CD4-positive, alpha-beta memory T cell (primary cell): ENCODE measurements at places on chromosomes 6 and 20.

- no peak for DNase-seq
Observed at GRCh38 chr6:161915456-161915964, 641.6 kb upstream of the AGPAT4 start.

- DNase-seq = no peak
Observed at GRCh38 chr6:131652472-131652871, 15.4 kb downstream of the ENPP3 start.

- DNase-seq = no peak
Observed at GRCh38 chr6:81511423-81511822, 241.1 kb downstream of the TENT5A start.

GRCh38 chr6:128167552-128167951 lies 266.7 kb upstream of the THEMIS start:
- DNase-seq = no peak

- DNase-seq = no peak
Observed at GRCh38 chr6:166467436-166468000, 84.8 kb upstream of the MPC1 start.

- peak; percentile 2 for DNase-seq
Observed at GRCh38 chr6:130913120-130913519, 85.9 kb downstream of the SMLR1 start.

DNA sequence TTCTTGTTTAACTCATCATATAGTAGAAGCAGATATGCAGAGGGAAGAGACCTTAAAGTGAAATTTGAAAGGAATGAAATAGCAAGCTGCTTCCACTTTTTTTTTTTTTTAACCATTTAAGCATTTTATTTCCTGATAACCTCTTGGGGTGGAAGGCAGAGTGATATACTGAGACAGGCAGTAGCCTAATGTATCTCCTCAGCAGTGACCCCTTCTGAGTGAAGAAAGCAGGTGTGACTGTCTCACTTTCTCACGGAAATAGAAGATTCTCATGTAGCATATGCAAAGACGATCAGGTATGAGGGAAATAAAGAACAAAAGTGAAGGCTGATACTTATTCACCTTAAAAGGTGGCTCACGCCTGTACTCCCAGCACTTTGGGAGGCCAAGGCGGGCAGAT lies 187.1 kb upstream of the STXBP5 start:
- DNase-seq = no peak

DNA sequence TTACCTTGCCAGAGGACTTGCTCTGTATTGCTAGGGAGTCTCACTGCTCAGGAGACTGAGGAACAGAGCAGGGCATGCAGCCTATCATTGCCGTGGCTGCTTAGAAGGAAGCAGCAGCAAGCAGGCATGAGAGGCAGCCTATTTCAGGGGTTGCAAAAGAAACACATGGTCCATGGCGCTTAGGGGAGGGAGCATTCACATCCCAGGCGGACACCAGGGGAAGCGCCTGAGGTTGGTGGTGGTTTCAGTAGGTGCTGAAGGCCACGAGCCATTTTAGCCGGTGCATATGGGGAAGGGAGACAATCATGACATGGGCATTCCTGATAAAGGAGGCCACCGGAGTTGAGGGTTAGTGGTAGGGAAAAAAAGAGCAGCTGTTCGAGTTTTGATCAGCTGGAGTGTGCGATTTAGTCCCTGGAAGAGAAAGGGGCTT lies 20.9 kb downstream of the FARS2 start:
- no peak for DNase-seq

GRCh38 chr6:85121158-85121557 lies 328.7 kb upstream of the NT5E start:
- DNase-seq = no peak

DNA sequence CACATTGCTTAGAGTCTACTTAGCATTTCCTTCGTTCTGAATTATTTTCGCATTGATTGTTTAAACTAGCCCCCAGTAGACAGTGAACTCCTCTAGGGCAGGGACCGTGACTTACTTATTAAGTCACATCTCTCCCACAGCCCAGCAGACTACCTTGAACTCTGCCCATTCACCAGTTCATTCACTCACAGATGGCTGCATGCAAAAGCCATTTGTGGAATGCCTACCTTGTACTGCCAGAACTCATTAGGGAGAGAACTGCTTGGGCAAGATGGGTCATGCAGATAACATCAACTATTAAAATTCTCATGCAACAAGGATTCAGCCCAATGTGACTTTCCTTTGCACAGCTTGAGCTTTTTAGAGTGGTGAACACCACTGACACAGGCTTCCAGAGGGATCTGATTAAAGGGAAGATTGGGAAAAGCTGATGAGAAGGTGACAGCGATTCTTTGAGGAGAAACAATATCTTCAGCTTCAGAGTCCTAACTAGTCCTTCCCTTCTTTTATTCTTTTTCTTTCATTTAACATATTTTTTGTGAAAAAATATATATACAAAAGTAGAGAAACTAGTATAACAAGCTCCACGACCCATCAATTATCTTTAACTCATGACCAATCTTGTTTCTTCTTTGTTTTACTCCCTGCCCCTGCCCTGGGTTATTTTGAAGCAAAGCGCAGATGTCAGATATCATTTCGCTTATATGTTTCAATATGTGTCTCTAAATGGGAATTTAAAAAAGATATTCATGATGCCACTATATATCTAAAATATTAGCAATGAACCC lies 273.9 kb downstream of the CDC5L start:
- no peak for DNase-seq

GRCh38 chr6:42879372-42880239 lies at the start of gene RPL7L1:
Gene RPL7L1, plus strand, starts transcription at chr6:42879616. Its CDS starts 295 bp downstream, at chr6:42879911.
- DNase-seq = peak; percentile 90

DNA sequence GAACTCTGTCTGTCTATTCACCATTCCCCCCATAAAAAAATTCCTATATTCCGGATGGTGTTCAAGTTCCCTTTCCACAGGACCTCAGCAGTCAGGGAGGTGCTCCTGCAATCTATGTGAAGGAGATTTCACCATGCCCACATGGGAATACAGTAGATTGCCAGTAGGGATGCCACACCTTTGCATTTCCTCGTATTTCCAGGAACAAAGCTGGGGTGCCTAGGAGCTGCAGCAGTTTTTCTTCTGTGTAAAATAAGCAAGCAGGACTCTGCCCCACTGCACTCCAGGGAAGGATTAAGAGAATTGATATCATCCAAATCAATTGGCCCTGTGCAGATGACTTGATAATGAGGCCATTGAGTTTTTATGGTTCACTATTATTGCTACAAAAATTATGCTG lies 7.4 kb upstream of the KIF16B start:
- no peak for DNase-seq

GRCh38 chr6:140401761-140402160 lies 1027.3 kb upstream of the CITED2 start:
- no peak for DNase-seq

DNA sequence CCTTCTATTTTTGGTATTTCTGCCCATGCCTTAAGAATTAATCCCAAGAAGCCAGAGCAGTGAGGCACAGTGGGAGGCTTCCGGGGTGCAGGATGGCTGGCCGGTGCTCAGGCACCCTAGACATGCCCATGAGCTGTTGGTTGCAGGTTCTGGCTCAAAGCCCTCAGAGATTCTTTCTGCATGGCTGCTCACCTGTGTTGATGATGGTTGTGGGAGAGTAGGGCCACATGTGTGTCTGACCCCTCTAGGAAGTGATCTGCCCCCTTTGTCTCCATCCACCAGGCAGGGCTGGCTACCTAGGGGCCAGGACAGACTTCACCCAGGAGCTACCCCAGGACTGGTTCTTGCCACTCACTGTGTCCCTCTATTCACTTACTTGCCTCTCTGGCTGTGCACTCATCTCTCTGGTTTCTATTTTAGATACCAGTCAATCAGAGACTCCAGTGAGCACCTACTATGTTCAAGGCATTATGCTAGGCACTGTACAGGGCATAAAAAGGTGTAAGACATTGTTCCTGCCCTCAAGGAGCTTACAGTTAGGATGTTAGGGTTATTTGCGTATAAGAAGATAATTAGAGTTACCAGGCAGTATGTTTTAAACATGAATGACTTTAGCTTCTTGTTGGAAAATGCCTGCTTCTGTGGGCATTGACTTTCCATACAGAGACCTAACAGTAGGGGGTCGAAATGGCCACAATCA lies 16.8 kb downstream of the CD83 start:
- DNase-seq = no peak

GRCh38 chr6:33634161-33634727 lies 13.1 kb downstream of the ITPR3 start:
- DNase-seq = no peak

- no peak for DNase-seq
Observed at GRCh38 chr6:166008441-166009369, 158.9 kb downstream of the TBXT start.

DNA sequence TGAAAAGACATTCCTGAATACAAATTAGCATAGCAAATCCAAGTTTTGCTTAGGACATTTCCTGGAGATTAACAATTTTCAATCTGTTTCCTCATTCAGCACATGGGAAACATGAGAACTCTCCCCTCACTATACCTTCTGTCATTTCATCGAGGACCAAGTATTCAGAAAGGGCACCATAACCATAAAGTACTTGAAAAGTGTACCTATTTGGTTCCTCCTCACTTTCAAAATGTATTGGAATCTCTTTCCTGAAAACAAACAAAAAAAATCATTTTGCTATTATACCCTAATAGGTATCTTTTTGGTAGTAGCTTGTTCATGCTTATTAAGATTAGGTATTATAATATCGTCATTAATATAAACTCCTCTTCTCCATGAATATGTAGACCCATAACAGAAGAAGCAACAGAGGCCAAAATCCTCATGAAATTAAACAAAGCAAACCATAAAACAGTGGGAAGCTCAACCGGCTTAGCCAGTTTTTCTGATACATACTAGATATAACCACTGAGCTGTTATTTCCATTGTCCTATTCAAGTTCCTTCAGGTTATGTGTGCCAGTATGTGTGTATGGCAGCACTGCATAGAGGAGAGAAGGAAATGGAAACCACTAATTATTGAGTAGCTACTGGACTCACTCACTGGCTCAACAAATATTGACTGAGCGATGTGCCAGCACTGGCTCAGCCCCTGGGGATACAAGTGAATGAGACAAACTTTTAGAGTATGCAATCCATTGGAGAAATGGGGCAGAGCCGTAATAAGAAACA lies 274.0 kb downstream of the MAFB start:
- DNase-seq = no peak

DNA sequence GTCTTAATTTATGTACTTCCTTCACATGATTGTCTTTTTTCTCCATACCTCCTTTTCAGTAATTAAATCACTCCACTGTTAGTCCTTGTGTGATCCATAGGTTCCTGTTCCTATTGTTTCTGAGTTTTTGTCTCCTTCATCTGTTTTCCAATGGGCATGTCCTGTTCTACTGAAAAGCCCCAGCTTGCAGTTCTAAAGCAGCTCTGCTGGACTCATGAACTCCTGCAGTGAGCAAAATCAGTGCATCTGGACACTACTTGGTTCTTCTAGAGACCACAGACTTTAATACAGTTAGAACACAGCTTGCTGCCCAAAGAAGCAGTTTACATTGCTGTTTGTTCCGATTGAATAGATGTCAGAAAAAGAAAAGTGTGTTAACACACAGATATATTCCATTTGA lies 593.3 kb upstream of the HS3ST5 start:
- DNase-seq = no peak

GRCh38 chr6:37168163-37168758 lies 1.7 kb upstream of the PIM1 start:
- DNase-seq = no peak

- no peak for DNase-seq
Observed at GRCh38 chr6:146741609-146742008, 142.8 kb downstream of the ADGB start.

- DNase-seq = no peak
Observed at GRCh38 chr6:138492113-138492512, 7.2 kb downstream of the NHSL1 start.

GRCh38 chr6:41167173-41167963 lies 4.5 kb upstream of the TREM2 start:
- no peak for DNase-seq

DNA sequence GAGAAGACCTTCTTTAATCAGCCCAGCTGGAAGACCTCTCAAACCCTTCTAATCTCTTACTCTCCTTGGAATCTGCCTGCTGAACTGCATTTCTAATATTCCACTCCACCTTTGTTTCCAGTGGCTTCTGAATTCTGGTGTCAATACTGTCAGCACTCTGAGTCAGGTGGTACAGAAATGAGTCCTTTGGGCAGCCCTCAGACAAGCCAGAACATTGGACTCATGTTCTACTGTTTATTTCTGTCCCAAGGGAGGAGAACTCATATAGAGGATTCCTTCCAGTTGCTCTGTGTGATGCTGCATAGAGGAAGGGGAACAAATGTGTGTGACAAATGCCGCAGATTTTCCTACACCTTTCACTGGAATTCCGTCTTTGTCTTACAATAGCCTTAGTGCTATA lies 114.8 kb downstream of the PHF3 start:
- DNase-seq = no peak

DNA sequence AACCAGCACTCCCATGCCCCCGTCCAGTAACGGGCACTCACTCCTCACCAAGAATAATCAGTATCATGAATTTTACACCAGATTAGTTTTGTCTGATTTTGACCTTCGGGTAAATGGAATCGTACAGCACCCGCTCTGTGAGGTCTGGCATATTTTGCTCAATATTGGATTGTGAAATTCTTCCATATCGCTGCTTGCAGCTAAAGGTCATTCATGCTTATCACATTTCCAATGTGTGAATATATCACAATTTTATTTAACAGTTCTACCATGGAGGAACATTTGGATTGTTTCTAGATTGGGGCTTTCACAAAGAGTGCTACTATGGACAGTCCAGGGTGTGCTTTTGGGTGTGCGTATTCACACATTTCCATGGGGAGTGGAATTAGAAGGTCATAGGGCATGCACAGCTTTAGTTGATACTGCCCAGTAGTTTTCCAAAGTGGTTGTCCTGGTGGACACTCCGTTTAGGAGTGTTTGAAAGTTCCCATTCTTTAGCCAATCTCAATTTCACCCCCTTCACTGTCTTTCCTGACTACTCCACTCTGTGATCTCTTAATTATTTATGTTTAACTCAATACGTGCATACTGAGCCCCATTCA lies 86.6 kb downstream of the ISM1 start:
- no peak for DNase-seq

DNA sequence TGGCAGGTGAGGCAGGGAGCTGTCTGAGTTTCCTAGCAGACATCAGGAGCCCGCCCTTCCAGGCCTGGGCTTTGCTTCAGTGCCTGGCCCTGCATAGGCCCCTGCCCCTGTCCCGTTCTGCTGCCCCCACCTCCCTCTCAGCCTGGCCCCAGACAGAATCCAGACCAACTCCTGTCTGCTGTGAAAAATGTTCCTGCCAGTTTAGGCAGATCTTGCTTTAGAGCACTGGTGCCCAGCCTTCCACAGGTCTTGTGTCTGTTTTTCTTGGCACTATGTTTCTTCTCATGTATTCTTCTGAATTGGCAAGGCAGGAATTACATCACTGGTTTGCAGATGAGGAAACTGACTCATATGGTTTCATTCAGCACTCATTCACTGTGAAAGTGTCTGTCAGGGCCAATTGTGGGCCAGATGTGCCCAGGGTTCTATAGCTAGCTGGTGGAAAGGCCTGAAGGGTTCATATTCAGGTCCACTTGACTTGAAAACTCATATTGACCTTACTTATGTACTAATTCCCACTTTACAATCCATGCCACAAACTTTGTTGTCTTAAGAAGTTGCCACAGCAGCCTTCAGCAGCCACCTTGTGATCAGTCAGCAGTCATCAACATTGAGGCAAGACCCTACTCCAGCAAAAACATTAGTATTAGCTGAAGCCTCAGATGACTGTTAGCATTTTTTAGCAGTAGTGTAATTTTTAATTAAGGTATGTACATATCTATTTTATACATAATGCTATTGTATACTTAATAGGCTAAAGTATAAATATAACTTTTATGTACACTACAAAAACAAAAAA lies 40.5 kb downstream of the HLA-F start:
- no peak for DNase-seq

GRCh38 chr6:13248053-13248452 lies 80.3 kb downstream of the TBC1D7 start:
- DNase-seq = no peak
